Cardiac fibroblast (primary cell): ENCODE measurements at places on chromosomes 4 and X.

DNA sequence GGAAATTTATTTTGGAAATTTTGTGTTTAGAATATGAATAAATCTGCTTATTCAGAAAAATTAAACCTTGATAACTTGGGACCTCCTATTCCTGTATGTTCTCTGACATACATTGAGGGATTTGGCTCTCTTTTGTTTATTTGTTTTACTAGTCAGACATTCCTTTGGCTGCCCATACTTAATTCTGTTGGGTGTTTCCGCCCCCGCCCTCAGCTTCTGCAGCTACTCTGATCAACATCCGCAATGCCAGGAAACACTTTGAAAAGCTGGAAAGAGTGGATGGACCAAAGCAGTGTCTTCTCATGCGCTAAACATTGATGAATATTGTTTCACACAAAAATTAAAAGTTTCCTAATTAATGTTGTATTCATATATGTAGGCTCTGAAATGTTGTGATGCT, 40.5 kb downstream of the RRAGB start:
- peak; percentile 23 for DNase-seq

DNA sequence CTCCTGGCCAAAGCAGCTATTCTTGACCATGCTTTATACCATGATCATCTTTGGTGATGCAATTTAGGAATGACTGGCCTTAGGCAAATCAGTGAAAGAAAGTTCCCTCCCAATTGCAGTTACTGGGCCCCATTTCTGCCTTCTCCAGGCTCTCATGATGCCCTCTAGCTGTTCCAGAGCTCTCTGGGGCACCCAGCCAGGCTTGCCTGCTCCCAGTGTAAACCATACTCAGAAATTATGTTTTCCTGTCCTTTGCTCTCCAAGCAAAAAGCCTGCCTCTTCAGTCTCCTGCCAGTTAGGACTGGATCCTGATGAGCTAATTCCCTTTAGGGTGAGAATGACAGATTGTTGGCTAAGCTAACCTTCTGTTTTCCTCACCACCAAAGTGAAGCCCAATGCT, 85.3 kb upstream of the RBPJ start:
- peak; percentile 84 for DNase-seq

DNA sequence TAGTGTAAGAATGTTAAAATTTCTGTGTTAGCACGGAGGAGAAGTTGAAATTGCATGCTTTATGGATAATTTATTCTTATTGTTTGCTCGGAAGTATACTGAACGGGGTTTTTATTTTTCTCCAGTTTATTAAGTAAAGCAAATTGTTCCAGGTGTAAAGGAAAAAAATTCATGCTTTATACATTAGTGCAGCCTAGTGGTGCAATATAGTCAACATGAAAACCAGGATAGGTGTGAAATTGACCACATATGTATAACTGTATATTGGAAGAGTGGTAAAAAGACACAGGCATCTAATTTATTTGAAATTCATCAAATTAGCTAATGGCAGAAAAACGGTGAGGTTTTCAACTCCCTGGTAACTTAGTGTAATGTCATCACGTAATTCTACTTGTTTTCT, 959 bp downstream of the BRS3 start:
- no peak for DNase-seq

DNA sequence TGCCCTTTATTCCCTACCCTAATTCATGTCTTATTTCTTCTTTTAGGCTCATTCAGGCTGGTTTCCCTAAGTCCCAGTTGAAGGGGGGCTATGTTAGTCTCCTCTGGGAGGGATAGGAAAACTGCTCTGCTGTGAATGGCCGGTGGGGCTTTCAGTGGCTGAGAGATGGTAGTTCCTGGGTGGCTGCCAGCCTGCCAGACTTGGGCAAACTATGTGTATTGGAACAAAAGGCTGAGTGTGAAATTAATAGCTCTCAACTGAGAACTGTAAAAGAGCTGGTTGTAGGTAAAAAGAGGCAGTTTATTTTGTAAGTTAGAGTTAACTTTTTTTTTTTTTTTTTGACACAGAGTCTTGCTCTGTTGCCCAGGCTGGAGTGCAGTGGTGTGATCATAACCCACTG, 28.8 kb downstream of the ARHGAP10 start:
- no peak for DNase-seq

DNA sequence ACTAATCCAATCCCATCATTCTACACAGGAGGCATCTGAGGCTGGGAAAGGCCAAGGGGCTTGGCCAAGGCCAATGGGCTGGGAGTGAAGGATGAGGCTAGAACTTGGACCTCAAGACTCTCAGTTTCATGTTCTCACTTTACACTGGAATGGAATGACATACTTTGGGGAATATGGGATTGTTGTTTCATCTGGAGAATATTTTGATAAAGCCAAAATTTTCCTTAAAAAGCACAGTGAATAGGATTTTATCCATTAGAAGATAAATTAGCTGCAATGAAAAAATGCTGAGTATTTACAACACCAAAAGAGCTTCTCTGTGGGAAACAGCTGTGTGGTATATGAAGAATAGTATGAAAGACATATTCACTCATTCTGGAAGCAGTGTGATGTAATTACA, 29.3 kb downstream of the SMIM20 start:
- DNase-seq = no peak

GRCh38 chr4:152708796-152709195, 29.0 kb upstream of the TMEM154 start:
- no peak for DNase-seq

- no peak for DNase-seq
Observed at GRCh38 chr4:2728221-2728620, 27.9 kb downstream of the TNIP2 start.

DNA sequence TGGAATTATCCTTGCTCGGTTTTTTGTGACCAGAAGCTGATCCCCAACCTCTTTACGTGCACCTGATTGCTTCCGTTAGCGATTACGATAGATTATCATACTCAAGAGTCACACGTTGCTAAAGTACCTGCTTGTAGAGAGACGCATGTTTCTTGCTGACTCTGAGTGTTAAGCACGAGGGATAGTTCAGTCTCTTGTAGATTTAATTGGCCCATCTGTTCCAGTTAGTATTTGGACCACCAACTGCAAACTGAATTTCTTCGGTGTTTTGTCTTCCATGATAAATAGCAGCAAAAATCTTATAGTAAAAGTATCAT, 516 bp upstream of the COX18 start:
- no peak for DNase-seq

DNA sequence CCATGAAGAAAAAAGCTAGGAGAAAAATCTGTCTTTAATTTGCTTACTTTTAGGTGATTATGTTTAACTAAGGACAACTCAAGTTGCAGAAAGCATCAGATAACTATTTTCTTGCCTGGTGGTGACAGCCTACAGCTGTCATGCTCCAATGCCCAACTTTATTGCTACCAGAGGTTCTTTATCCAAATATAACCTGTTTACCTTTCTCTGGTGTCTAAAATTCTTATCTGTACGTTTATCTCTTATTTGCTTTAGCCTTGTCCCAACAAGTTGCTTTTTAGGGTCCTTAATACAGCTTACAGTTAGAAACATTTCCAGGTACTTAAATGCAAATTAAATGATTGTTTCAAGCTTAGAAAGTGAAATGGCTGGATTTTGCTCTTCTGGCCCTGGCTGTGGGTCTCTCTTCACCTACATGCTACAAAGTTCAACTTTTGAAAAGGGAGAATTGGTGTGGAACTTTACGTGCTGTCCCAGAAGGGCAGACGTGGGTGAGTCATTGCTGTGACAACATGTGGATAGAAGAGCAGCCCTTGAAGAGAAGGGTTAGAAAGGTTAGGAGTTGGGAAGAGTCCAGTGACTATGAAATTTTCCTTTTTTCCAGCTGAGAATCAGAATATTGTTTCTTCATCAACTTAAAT, 60.7 kb downstream of the HPGD start:
- no peak for DNase-seq

GRCh38 chrX:35890699-35891098, 28.8 kb upstream of the CFAP47 start:
- DNase-seq = peak; percentile 25

DNA sequence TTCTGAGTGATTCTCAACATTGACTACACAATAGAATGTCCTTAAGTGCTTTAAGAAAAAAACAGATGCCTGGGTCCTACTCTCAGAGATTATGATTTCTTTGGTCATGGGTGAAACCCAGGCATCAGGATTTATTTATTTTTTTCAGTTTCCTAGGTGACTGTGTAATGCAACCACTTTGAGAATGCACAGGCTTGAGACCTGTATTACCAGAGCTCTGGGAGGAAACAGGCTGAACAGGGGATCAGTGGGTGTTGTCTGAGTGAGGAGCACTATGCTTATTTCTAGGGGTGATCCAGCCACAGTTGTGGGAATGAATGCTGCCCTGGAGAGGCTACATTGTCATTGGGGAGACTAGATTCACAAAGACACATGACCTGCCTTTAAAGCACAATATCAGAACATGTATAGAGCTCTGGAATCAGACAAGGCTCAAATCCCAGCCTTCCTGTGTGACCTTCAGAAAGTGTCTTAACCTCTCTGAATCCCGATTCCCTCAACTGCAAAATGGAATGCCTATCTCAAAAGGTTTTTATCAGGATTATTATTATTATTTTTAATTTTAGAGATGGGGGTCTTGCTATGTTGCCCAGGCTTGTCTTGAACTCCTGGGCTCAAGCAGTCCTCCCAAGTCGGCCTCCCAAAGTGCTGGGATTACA, 61.6 kb upstream of the PRPS1 start:
- peak; percentile 1 for DNase-seq

DNA sequence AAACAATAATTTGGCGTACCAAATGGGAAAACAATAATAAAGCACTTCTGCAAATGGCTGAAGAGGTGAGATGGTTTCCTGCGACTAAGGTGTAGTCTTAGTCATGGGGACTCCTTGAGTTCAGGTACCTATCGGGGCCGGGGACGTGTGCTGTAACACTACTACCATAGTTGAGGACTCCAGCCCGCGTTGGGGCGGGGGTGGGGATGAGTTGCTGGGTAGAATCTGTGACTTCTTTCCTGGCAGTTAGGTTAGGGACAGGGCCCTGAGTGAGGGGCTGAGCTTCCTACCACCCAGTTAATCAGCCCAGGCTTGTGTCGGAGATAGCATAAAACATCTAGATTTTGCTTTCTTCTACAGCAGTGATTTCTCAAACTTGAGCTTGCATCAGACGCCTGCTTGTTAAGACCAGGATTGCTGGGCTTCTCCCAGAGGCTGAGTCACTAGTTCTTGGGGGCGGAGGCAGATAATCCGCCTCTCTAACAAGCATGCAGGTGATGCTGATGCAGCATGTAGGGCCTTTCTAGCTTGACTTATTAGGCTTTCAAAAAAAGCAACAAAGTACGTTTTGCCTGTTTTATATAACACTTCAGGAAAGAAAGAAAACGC, 30.2 kb downstream of the RBBP7 start:
- peak; percentile 83 for DNase-seq

- peak; percentile 33 for DNase-seq
Observed at GRCh38 chrX:87489071-87489470, 28.5 kb upstream of the KLHL4 start.

DNA sequence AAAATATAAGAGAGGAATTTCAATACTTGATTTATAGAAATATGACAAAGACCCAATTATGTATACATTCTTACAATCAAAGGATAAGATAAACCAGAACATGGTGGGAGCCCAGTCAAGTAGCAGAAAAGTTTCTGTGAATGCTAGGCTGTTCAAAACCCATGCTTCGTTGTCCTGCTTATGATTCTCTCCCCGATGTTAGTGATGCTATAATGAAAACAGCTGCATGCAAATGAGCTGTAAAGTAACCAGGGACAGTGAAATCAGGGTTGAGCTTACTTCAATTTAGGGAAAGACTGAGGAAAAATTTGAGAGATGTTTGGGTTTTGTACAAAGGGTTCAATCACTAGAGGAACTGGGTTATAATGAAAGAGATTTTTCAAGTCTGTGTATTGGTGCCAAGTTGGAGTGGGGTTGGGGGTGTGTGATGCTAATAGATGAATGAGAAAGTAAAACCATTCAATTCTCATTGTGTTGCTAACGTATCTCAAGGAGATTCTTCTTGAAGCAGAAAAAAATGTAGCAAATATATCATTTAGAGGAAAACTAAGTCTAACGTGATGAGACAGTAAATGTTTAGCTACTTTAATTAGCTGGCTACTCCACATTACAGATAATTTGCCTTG, 59.3 kb upstream of the PPP1R2C start:
- no peak for DNase-seq

GRCh38 chrX:110159865-110160264, 157.0 kb downstream of the TMEM164 start:
- no peak for DNase-seq

GRCh38 chrX:146456058-146456457, 353.5 kb upstream of the CXorf51B start:
- DNase-seq = no peak

GRCh38 chr4:93648258-93648657, 180.3 kb upstream of the ATOH1 start:
- no peak for DNase-seq

DNA sequence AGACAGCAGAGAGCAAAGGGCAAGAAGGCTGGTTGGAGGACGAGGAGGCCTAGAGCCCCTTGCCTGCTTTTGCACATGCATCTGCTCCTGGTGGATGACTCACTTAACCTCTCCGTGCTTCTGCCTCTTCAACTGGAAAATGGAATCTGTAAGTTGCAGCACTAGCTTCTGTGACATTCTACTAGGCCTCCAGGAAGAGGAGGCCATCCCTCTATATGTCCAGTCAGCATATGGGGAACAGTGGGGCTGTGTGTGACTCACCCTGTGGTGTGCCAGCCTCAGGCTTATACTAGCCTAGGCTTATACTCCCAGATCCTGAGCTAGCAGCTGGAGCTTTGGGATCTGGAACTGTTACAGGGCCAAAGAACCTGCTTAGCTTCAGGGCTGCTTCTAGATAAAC, 36.0 kb downstream of the RTL9 start:
- no peak for DNase-seq

- DNase-seq = no peak
Observed at GRCh38 chr4:142168181-142168580, 531.8 kb downstream of the IL15 start.

DNA sequence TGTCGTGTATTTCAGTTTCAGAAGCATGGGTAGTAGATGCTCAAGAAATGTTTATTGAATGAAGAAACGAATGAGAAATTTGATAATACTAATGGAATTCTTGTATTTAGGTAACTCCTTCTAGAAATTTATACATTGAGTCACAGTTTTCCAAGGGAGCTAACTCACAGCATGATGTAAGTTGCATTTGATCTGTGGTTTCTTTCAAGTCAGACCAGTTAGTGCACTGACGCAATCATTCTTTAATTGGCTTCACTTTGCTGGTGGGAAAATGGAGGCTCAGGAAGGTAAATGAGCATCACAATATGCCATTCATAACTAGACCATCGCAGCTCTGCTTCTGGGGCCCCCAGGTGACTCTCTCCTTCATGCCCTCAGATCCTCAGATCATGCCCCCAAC, 17.3 kb upstream of the CWH43 start:
- peak; percentile 80 for DNase-seq

- no peak for DNase-seq
Observed at GRCh38 chr4:142331646-142332045, 514.5 kb downstream of the INPP4B start.

GRCh38 chr4:128459547-128459946, 171.9 kb upstream of the PGRMC2 start:
- DNase-seq = no peak
